Cortex of kidney (tissue), 1 donor: ENCODE measurements at places on chromosomes 13 and 19.

DNA sequence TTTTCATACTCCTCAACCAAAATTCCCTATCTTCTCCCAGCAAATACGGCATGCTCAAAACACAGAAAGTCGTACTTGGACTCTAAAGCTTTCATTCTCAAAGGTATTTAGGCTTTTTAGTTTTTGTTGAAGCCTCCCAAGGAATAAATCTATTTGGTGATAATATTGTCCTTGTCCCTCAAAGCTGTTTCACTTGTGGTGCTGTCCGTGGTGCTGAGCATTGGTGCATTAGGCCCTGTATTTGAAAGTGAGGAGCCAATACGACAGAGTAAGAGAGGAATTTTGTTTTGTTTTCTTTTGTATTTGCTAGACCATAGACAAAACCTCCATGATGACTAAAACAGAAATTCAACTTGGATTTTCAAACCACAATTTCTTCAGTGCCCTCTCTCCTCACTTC, 3.2 kb upstream of the LGALS13 start:
- no peak for DNase-seq

DNA sequence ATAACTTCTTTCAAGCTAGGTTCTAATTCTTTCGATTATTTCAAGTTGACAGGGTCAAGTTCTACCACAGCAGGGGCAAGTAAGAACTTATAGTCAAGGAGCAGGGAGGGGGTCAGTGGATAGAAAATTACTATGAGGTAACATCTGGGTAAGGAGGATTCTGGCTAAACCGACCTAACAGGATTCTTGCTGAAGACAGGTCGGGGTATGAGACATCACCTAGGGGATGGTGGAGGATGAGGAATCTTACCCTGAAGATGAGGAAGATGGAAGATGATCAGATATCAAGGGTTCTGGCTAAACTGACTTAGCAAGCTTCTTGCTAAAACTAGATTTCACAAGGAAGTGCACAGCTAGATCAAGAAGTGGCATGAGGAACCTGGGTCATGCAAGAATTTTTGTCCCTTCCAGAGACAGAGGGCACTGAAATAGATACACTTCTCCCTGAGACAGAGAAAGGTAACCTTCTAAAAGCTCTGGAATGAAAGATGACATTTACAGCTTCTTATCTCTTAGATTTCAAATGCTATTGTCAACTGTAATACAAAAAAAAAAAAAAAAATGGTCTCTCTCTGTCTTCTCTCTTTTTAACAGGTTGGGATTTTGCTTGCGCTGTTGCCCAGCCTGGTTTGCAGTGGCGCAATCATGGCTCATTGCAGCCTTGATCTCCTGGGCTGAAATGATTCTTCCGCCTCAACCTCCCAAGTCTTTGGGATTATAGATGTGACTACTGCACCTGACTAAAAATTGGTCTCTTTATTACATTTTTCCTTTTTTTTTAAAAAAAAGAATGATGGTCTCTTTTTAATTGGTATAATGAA, 9.6 kb upstream of the METTL21C start:
- no peak for DNase-seq

- no peak for DNase-seq
Observed at GRCh38 chr13:110231348-110232047, 75.5 kb downstream of the COL4A1 start.

- DNase-seq, result no peak
Observed at GRCh38 chr13:106774621-106775020, 206.7 kb upstream of the ARGLU1 start.

- peak; percentile 25 for DNase-seq
Observed at GRCh38 chr19:56367829-56368711, 25.3 kb downstream of the ZNF582 start.

DNA sequence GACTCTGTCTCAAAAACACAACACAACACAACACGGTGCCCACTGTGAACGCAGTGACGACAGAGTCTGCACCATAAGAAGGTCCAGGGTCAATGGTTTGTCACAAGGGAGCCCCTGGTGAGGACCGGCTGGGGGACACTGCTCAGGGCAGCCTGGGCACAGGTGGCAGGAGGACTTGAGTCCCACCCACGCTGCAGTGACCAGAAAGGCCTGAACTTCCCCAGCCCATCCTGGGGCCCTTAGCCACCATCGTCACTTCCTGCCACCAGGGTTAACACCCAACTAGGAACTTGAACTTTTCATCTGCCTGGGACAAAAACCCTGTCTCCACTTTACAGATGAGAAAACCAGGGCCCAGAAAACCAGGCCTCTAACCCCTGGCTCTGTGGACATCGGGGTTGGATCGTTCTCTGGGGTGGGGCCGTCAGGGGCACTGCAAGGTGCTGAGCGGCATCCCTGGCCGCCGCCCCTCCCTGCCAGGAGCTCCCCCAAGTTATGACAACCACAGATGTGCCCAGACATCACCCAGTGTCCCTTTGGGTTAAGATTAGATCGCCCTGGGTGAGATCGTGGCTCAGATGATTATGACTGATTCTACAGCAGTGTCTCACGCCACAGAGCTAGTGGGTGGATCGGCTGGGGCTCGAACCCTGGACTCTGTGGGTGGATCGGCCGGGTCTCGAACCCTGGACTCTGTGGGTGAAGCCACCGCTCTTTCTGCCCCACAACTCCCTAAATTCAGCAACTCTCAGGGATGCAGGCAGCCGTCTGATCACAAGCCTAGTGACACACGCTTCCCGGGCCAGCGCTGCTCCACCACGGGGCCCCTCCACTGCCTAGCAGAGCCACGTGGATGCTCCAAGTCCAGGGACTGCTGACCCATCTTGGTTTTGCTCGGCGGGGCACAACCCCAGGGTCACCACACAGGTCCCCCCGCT, 14.0 kb downstream of the MOB3A start:
- DNase-seq, result no peak

DNA sequence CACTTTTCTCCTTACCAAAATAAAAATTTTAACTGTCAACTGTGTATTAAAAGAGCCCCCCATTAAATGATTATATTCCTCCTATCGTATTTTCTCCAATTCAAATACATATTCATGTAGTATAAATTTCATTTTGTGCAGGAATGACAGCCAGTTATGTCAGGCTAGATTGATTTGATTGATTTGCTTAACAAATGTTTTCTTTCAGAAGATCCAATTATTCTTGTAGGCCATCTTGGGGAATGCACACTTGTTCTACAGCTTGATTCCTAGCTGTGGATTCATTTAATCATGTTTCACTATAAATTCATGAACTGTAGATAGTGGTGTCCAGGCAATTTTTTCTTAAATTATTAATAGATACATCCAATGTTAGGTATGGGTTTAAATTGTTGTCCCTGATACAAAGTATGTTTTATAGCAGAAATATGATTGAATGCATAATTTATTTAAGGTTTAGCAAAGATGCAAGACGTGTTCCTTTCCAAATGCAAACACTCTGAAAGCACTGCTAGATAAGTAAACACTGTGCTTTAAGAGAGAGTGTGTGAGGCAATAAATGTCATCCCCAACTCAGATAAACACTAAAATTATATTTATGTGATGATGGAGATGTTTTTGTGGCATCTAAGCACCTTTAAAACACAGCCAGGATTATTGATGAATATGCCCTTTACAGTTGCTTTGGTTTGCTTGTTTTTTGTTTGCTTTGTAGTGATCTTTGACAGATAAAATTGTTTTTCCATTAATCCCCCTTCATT, 531.1 kb downstream of the DCT start:
- DNase-seq, result no peak

DNA sequence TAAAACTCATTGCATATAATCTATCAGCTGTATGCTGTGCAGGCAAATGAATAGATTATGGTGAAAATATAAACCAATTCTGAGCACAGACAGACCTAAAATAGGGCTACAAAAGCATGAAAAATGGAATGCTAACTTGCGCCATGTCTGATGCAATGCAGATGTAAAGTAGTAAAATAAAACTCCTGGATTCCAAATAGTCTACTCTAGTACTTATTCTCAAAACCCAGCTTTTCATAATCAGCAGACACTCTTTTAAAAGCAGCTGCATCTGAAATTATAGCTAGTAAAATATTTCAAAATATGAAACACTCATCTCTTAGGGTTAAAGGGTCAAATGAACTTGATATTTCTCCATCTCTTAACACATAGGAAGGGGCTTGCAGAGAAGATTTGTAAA, 4.7 kb upstream of the POMP start:
- no peak for DNase-seq

DNA sequence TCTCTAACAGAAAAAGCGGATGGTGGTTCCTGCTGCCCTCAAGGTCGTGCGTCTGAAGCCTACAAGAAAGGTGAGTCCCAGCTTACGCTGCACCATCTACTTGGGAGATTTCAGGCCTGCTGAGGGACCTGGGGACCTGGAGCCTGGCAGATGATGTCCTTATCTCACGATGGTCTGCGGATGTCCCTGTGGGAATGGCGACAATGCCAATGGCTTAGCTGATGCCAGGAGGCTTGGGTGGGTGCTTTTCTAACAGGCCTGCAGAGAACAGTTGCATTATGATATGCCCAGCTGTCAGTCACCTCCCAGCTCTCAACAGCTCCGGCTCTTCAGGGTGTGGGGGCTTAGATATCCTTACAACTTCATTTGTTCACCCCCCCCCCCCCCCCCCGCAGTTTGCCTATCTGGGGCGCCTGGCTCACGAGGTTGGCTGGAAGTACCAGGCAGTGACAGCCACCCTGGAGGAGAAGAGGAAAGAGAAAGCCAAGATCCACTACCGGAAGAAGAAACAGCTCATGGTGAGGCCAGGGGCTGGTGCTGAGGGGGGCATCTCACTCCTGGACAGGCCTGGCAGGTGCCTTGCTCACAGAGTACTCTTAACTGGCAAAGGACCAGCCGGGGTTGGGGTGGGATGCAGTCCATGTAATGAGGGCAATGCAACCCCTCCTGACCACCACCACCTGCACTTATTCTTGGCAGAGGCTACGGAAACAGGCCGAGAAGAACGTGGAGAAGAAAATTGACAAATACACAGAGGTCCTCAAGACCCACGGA, 3.8 kb downstream of the RPL13A start:
- DNase-seq, result no peak

DNA sequence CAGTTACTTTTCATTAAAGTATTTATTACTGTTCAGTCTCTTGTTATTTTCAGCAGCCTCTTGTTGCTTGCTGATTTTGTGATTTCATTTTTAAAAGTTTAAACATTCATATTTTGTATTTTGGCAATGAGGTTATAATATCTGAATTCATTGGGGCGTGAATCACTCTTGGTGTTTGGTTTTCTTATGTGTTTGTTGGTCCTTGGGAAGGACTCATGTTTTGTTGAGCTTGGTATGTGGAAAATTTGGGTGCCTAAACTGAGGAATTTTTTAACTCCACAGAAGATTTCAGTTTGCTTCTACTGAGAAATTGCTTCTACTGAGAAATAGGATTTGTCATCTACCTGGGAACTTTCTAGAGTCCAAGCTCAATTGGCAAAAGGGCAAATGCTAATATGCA, 38.2 kb downstream of the PDS5B start:
- DNase-seq, result no peak

DNA sequence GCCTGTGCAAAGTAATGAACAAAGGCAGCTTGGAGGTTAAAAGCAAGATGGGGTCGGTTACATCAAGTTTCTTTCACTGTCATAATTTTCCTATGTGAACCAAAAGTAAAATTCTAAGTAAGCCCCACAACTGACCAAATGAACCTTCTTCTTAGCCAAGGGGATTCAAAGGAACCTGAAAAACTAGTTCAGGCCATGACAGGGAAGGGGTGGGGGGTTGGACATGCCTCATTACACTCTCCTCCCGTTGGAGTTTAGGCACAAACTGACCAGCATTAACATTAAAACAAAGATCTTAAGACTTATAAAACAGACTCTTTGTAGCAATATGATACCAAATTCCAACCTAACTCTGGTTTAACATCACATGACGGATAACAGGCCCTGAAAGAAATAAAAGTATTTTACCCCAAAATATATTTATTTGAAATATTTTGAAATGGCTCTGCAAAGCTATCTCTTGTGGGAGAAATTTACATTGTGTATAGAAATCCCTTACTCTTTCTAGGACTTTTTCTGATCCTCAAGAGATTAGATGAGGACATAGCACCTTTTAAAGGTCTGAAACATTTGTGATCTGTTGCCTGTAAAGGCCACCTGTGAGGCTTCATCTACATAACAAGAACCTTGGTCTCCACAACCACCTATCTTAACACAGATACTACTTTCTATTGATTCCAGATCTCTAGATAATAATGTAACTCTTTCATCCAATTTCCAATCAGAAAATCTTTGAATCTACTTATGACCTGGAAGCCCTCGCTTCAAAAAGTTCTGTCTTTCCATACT, 1829.0 kb upstream of the MIR17HG start:
- DNase-seq, result no peak

- no peak for DNase-seq
Observed at GRCh38 chr13:49220036-49220855, at the start of gene MLNR. TSS of gene MLNR (plus strand) at chr13:49220338. CDS start at chr13:49220338, 0 bp downstream.

- DNase-seq, result no peak
Observed at GRCh38 chr13:94859278-94859691, 146.9 kb upstream of the SOX21 start.

DNA sequence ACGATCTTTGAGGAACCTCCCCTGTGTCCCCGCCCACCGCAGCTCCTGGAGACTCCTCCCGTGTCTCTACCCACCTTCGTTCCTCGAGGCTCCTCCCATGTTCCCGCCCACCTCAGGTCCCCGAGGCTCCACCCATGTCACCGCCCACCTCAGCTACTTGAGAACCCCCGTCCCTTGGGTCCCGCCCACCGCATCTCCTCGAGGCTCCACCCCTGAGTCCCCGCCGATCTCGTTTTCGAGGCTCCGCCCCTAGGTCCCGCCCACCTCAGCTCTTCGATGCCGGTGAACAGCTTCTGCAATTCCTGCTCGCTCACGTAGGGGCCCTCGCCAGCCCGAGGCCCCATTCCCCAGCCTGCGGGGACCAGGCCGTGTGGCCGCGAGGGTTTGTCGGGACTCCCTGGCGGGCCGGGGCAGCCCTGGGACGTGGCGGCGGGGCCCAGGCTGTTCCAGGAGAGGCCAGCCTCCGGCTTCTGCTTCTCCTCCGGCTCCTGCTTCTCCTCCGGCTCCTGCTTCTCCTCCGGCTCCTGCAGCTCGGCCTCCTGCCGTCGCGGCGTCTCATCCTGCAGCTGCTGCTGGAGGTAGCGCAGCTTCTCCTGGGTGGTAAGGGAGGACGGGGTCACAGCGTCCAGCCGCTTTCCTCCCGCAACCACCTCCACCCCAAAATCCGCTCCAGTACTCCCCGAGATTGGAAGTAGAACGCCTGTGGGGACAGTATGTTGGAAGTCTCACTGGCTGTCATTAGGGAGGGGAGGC, 16.7 kb downstream of the TSKS start:
- no peak for DNase-seq

DNA sequence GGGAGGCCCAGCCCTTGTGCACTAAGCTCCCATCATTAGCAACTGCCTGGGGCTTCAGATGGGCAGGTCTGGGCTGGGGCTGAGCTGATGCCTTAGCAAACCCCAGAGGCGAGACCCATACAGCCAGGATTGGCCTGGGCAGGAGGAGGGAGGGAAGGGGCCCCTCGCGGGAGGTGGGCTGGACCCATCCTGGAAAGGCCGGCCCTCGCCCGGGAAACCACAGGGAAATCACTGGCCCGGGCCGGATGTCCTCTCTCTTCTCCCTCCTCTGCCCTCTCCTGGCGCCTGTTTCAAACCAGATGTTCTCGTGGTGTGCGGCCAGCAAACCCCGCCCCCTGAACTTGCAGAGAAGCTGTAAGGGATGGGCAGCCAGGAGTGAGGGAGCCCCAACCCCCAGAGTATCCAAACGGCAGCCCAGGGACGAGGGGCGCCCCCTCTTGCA, 43.1 kb downstream of the TMEM255B start:
- DNase-seq, result no peak
